RPMI8226 (cell line): ENCODE measurements at places on chromosomes 12 and 14.

GRCh38 chr14:22375321-22375930 is 213.6 kb downstream of the DAD1 start:
- peak; percentile 43 for DNase-seq

GRCh38 chr12:104187446-104188155 is 28.0 kb upstream of the TXNRD1 start:
- no peak for DNase-seq

DNA sequence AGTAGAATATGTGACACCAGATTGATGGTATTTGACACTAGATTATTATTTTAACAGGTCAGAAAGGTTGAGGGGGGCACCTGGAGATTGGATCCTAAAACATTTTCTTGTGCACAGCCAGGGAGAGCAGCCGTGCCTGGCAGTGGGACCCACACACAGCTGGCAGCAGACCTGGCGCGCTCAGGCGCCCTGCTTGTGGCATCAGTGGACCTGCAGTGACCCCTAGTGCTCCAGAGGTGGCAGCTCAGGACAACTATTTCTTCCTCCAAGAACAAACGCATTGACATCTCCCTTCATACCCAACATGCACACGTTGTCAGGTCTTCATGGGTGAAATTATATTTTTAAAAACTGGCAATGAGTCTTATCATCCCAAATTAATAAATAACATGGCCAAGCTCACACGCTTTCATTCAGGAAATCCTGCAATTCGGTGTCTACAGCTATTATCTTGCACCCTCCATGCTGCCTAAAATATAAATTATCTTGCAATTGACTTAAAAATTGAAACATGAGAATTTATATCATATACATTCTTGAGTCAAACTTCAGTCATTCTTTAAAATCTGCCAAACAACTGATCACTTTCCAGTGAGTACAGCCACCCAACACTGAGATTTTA is 7.7 kb upstream of the TMEM132D start:
- peak; percentile 48 for DNase-seq

GRCh38 chr12:72406111-72406510 is 133.9 kb downstream of the TRHDE start:
- no peak for DNase-seq

DNA sequence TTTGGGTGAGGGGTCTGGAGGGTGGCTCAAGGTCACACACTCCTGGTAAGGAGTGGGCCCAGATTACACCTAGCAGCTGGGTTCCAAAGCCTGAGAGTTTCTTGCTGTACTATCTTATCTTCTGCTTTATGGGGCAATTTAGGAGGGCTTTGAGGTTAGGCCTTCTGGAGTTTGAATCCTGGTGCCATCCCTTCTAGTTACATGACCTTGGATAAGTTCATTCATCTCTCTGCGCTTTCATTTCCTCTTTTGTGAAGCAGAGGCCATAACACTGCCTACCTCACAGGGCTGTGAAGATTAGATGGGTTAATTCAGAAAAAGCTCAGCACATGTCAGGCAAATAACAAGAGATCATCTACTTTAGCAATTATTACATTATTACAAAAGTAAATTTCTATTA is 7.4 kb upstream of the KRT77 start:
- DNase-seq, result peak; percentile 77
